MV-4-11 (cell line): ENCODE measurements at places on chromosomes 7 and 10.

DNA sequence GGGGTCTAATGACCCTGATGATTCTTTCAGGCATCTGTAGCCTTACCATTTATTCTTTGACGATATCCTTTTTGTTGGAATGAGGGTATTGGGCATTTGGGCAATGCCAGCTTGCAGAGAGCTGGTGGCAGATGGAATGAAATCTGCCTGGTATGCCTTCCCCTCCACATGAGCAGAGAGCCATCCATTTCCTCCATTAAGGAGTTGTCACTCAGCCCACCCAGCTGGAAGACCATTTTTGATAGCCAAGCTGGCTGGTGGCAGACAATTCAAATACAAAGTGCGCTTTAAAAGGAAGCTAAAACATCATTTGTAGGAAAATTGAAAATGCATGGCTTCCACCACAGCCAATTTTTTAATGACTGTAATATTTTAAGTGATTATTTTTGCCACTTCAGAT is 240.1 kb upstream of the SLC26A5 start:
- no peak for DNase-seq

- DNase-seq: peak; percentile 41
Observed at GRCh38 chr7:87212498-87212897, 7.0 kb downstream of the TMEM243 start.

DNA sequence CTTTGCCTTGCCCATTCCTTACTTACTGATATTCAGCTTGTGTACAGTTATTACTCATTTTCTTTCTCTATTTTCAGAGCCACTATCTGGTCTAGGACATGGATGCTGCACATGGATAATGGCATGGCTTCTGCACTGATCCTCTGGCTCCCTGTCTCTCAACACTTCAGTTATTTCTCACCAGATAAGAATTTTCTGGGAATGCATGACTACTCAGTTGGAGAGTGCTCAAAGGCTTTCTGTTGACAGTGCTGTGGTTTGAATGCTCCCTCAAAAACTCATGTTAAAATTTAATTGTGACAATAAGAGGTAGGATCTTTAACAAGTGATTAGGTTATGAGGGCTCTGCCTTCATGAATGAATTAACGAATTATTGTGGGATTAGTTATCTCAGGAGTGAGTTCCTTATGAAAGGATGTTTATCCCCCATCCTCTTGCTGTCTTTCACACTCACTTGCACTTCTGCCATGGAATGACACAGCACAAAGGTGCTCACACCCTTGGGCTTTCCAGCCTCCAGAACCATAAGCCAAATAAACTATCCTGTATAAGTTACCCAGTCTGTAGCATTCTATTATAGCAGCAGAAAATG is 16.1 kb upstream of the PIK3CG start:
- DNase-seq: no peak

- DNase-seq: no peak
Observed at GRCh38 chr10:57624066-57624465, 643.6 kb downstream of the IPMK start.

GRCh38 chr7:111089822-111090426 is 1.0 kb upstream of the LRRN3 start:
- DNase-seq: no peak

DNA sequence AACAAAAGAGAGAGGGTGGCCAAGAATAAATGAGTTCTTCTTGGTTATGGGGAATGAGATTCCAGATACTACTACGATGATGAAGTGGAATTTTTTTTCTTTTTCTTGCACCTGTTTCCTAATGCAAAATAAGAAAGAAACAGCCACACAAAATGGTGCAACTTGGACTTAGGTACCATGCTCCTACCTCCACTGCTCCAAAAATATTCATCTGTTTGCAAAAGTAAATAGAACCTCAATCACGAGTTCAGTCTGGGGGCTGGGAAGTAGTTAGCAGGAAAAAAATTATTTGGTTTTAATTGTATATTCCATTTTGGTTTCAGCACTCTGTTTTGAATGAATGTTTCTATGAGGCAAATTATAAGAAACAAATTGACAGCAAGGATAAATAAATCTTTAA is 73.5 kb downstream of the SLC25A13 start:
- no peak for DNase-seq

- DNase-seq: no peak
Observed at GRCh38 chr7:65429642-65430343, 56.1 kb downstream of the ZNF92 start.

DNA sequence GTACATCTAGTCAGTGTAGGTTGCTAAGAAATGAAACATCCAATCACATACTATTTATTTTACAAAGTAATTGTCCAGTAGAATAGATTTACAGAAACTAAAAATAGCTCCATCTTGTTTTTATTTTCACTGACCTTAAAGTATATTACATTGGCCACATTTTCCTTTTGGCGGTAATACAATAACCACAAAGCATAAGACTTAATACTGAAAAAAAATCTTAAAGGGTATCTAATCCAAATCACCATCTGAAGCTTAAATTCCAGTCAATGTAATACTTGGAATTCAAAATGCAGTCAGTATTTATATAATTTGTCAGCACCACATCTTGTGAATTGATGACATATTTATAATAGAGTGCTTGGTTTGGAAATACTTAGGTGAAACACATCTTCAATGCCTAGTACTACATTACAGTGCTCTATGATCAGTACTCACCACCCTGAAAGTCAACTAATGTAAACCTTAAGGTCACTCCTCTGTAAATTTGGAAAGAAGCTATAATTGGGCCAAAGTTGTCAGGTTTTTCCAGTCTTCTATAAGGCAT is 8.9 kb downstream of the ANKMY2 start:
- no peak for DNase-seq

DNA sequence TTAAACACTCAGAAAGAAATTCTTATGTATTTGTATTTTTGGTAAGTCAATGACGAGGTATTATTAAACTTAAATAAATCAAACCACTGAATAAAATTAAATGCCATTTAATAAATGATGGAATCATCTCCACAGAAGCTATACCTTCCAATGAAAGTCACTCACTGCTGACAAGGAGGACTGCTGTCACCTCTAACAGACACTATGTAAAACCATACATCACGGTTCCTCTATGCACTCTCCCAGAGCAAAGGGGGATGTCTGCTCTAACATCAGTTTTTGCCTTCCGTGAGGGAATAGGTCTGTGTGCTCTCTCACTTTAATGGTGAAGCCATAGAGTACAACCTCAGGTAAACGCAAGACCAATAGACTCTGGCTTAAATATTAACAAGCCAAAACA is 99.7 kb upstream of the DDC start:
- DNase-seq: no peak

DNA sequence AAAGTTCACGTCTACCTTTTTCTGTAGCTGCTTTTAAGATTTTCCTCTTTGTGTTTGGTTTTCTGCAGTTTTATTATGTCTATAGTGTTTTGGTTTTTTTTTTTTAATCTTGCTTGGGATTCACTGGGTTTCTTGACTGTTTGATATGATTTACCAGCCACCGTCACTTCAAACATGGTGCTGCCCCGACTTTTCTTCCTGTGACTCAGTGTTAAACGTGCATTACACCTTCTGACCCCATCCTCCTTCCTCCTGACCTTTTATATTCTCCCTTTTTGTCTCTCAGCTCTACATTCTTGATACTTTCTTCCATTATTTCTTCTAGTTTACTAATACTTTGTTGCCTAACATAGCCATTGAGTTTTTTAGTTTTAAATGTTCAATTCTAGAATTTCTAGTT is 61.5 kb downstream of the GNA12 start:
- DNase-seq: no peak

DNA sequence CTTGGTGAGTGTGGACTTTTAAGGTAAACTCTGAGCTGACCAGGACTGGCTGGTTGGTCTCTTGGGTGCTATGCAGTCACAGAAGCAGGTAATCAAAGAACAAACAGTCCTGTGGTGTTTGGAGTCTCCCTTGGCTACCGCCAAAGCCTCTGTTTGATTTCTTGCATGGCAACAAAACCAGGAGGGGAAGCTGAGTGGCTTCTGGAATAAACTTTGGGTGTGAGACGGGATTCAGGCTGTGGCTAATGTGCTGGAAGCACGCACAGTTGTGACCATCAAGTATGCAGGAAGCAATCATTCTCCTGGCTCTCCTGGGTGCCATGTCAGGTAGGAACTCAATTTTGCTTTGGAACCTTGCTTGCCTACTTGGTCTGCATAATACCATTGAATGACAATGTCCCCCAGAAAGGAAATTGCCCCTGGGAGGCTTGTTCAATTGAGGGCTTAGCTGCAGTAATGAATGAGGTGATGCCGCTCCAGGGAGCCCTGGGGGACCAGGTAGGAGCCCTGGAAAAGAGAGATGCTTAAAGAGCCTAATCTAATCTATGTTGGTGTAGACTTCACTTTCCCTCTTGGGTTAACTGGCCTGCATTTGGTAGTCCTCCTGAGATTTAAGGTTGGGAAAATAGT is at the start of gene CDHR3:
Gene CDHR3, plus strand, starts transcription at position 227 of the 630 bp plus-strand sequence. Its CDS starts 55 bp downstream, at position 282.
- no peak for DNase-seq

DNA sequence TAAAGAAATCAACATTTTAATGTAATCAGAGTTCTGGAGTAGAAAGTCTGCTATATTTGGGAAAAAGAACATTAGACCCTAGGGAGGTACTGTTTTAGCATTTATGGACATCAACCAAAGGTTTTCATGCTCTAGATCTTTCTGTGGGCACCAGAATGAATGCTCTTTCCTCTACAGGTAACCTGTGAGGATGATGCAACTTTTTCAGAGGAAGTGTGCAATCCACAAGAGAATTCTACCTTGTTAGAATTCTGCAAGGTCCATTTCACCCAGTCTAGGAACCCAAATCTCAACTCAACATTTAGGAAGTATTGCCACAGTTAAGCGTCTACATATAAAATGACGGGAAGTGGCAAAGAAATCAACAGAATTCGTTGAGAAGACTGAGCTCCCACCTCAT is 139.9 kb upstream of the FAM171A1 start:
- no peak for DNase-seq

- no peak for DNase-seq
Observed at GRCh38 chr10:78389419-78389818, 355.8 kb downstream of the RPS24 start.

GRCh38 chr7:73560109-73560835 is 2.8 kb upstream of the BCL7B start:
- DNase-seq: peak; percentile 53

DNA sequence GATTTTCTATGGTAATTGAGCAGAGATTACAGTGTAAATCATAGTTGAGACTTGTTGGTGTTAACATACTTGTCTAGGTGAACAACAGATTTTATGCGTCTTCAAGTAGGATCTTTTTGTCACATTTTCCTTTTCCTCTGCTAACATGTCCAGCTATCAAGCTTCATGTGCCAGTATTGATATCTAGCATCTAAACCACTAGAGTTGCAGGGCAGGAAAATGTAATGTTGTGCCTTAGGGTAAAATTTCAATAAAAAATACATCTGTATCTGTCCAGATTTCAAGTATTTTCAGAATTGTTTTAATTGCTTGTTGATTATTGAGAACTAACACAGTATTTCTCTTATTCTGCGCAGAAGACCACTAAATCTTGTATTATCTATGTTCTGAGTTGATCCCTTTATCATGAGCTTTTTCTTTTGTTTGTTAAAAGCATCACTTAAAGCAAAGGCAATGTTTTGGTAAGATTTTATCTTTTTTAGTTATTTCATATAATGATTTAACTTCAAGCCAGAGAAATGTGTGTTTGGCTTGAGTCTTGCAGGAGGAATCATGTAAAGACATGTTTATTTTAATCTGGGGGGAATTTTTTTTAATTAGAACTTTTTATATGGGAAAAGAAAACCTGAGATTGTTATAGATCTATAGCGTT is 16.5 kb downstream of the BICC1 start:
- no peak for DNase-seq
